ENCODE measurements at places on chromosomes 2 and 18.

- no peak for DNase-seq
Observed at GRCh38 chr2:53998834-53999233, 28.0 kb upstream of the PSME4 start.

DNA sequence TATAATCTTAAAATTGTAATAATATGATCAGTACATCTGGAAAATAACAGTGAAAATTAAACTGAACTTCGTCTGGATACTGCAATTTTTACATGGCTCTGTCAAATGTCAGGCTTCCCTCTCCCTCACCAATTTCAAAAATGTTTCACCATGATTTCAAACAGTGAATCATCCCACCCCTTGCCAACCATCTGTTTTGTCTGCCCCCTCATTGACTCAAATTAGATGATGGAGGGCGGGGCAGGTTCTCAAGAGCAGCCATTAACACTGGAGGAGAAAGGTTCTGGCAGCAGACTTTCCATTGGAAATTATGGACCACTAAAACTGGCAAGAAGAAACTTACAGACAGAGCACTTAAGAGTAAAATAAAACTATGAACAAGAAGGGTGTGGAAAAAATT is 1195.7 kb upstream of the ZEB2 start:
- no peak for DNase-seq

- no peak for DNase-seq
Observed at GRCh38 chr2:156326526-156327095, 5.9 kb downstream of the NR4A2 start.

GRCh38 chr2:147108548-147108947 is 736.3 kb upstream of the ACVR2A start:
- DNase-seq, result no peak

DNA sequence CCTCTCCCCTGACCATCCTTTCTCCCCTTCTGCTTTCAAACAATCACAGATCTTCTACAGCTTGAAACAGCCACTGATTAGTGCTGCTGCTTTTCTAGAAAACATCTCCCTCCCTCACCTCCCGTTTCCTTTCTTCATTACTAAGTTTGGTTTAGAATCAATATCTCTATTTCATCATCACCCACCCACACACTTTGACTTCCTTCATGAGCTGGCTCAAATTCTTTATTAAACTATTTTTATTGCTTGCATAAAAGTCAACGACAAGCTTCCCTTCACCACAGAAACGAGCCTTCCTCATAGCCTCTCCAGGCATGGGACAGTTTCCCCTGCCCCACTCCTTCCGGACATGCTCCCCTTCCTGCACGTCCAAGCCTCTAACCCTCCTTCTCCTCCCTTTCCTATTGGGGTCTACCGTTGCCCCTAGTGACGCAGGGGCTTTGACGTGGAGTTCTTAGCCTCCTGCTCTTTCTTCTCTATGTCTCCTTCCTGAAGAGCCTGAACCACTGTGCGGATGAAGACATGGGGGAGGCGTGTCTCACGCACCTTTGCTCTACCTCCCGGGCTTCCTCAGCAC is 172.0 kb downstream of the AFF3 start:
- no peak for DNase-seq

DNA sequence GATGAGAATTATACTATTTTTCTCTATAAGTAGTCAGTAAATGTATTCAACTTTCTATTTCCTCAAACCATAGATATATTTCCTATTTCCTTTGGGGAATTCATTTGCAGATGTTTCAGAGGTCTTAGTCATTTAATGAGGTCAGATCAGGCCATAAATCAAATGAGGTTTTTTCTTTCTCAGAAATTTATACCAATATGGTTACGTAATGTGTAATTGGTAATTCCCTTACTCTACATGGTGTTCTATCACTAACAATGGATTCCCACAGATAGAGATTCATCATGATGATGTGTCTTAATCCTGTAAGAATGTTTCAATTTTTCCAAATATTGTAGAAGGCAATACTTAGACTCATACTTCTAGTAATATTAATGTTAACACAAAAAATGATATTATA is 108.0 kb downstream of the DPP4 start:
- DNase-seq, result no peak

GRCh38 chr2:151156431-151156830 is 105.2 kb downstream of the RBM43 start:
- no peak for DNase-seq

DNA sequence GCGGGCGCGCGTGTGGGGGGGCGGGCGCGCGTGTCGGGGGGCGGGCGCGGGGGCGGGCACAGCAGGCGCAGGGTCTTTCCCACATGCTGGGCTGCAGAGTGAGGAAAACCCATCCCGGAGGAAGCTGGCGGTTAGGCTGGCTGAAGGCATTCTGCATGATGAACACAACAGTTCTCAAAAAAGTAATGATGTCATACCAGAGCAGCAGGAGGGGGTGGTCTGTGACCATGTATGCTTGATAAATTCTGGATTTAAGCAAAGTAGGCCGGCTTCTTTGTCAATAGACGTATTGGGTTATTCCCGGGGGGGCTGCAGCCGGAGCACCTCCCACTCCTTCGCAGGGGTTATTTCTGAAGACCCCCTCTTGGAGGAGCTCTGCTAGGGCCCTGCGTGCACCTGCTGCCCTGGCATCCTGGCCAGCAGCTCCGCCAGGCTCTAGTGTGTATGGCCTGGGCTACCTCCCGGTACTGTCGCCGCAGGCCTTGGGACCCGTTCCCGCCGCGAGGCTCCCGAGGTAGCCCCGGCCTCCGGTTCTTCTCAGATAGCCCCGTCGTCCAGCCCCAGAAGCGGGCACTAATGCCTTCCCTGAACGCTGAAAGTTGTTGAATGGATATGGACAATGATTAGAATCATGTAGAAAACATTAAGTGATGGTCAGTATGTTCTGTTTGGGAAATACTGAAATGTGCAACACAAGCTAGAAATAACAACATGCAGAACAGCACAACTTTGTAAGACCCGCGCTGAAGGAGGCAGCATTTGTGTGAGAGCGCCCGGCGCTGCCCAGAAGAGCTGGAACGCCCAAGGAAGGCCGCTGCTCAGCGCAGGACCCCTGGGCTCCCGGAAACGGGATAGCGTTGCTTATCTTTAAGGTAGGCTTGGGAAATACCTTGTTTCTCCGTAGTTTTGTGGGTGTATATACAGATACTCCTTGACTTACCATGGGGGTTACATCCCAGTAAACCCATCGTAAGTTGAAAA is 101.4 kb upstream of the RAB6C start:
- no peak for DNase-seq

All from activated CD4-positive, alpha-beta T cell treated with anti-CD3 and anti-CD28 coated beads for 24 hours (primary cell).